ENCODE measurements at places on chromosomes 6 and 20.

- DNase-seq = no peak
Observed at GRCh38 chr20:21083825-21084325, 22.3 kb downstream of the LINC00237 start.

DNA sequence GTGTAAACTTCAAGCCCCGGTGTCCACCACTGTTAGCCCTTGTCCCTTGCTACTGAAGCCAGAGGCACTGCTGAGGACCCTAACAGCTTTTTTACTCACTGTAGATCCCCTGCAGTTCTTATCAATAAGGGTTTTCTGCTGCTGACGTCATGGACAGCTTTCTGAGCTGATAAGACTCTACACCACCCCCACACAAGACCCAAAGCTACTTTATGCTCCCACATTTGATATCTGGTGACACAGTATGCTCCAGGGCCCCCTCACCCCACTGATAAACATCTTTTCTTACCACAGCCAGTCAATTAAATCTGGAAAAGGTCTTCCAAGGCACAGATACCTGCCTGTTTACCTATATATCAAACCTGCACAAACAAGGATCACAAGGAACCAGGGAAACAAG, 65.3 kb downstream of the NUS1 start:
- no peak for DNase-seq

GRCh38 chr20:10428008-10428407, 6.0 kb downstream of the MKKS start:
- no peak for DNase-seq

DNA sequence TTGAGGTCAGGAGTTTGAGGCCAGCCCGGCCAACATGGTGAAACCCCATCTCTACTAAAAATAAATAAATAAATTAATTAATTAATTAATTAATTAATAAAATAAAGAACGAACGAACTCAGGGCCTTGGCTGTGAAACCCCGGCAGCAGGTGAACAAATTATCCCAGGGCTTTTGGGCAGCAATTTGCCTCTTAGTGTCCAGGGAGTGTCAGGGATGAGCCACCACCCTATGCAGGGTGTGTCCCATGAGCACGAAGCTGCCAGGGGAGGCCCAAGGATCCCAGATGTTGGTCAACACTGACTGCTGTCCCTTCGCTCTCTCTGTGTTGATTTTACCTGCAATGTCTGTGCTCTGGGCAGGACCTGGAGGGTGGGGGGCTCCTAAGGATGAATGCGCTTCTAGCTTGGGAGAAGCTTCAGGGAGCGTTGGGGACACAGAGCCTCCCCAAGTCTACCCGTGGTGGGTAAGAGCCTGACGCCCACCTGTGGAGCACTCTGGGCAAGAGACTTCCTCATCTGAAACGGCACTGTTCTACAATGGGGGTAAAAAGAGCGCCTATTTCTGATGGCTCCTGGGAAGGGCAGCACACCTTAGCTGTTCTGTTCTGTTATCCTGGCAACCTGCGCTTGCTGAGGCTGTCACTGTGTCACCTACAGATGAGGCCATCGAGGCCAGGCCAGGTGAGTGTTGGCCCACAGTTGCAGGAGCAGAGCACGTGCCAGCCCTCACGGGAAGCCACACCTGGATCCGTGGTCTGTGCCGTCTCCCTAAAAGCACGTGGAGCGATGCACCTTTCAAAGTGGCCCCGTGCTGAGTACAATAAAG, 125.5 kb upstream of the CDH4 start:
- DNase-seq = no peak

DNA sequence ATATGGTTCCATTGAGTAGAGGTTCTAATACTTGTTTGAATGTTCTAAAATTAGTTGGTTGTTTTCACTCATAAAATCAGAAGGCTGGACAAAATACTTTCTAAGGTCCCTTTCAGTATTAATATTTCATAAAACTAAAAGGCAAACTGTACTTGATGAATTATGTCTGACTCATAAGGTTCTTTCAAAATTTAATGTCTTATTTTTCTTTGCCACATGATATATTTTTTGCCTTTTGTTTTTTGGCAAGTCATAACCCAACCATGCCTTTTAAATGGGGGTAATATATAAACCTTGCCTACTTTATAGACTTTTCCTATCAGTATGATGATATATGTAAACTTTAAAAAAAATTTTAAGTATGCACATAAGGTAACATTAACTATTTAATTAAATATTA, 244.7 kb downstream of the PTPRK start:
- DNase-seq = no peak

DNA sequence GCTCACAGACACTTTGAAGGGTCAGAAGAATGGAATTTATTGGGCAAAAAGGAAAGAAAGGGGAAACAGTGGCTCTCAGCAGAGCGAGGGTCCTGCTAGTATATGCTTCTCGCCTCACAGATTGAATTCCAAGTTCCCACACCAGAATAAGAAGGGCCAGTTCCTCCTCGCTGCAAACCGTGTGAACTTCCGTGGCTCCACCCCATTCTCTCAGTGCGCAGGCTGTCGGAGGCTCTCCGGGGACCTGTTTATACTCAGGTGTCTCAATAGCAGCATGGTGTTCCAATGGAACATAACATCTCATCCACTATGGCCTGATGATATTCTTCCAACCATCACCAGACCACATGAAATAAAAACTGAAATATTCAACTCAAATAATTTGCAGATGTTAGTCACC, 4.6 kb downstream of the SAMD3 start:
- DNase-seq = no peak

- no peak for DNase-seq
Observed at GRCh38 chr6:154218301-154218700, 138.3 kb downstream of the IPCEF1 start.

DNA sequence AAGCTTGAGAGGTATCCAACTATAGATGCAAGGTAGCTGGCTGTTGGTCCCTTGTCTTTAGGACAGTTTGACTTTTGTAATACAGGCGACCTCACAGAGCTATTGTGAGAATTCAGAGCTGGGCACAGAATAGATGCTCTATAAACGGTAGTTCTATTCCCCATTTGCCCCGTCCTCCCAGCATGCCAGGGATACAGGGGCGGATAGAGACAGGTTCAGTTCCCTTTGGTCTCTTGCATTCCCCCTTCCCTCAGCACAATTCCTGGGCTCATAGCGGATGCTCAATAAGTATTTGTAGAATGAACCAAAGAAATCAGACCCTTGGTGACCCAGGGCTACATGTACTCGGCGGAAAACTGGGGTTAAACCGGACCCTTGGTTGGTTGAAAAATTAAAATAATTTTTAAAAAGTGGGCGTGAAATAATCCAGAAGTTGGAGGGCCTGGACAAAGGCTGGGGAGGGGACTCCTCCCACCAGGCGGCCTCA, 707 bp upstream of the TOP1 start:
- DNase-seq = no peak

- DNase-seq = no peak
Observed at GRCh38 chr6:36099869-36100483, 30.3 kb upstream of the MAPK13 start.

DNA sequence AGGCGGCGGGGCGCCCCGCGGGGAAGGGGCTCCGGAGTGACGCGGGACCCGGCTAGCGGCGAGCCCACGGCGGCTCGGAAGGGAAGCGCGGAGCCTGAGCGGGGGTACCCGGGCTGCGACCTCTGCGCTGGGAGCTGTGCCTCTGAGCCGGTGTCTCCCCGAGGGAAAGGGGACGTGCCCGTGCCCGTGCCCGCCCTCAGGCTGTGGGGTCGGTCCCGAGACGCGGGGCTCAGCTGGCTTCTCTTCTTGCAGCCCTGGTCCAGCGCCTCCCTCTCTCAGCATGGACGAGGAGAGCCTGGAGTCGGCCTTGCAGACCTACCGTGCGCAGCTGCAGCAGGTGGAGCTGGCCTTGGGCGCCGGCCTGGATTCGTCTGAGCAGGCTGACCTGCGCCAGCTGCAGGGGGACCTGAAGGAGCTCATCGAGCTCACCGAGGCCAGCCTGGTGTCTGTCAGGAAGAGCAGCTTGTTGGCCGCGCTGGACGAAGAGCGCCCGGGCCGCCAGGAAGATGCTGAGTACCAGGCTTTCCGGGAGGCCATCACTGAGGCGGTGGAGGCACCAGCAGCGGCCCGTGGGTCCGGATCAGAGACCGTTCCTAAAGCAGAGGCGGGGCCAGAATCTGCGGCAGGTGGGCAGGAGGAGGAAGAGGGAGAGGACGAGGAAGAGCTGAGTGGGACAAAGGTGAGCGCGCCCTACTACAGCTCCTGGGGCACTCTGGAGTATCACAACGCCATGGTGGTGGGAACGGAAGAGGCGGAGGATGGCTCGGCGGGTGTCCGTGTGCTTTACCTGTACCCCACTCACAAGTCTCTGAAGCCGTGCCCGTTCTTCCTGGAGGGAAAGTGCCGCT, 686 bp downstream of the ZGPAT start:
- DNase-seq = no peak

DNA sequence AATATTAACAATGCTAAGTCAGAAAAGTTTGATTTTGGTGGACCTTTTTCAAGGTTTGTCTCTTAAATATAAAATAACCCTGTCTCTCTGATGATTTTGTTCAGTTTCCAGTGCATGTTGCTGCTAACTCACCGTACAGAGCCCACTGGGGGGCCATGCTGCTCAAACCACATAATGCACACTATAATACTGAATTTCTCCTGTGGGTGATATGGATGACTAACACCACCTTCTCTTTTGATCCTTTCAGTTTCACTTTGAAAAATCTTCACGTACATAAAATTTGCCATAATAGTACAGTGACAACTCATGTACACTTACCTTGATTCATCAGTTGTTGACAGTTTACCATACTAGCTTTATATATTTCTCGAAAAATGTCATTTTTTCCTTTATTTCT, 506.6 kb upstream of the MAN1A1 start:
- no peak for DNase-seq

- DNase-seq = no peak
Observed at GRCh38 chr6:3627956-3628835, 123.3 kb downstream of the PXDC1 start.

DNA sequence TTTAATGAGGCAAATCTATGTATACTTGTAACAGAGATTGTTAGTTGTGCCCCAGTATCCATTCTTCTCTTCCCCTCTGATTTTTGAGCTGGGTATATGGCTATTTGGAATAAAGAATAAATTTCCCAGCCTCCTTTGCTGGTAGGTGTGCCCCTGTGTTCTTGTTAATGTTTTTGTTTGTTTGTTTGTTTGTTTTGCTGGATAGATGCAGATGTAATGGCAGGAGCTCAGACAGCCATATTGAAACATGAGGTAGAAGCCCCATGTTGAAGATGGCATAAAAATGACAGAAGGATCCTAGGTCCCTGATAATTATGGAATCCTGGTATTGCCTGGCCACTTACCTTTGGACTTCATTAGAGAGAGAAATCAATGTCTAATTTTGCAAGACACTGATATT, 19.9 kb upstream of the FKBP5 start:
- no peak for DNase-seq

DNA sequence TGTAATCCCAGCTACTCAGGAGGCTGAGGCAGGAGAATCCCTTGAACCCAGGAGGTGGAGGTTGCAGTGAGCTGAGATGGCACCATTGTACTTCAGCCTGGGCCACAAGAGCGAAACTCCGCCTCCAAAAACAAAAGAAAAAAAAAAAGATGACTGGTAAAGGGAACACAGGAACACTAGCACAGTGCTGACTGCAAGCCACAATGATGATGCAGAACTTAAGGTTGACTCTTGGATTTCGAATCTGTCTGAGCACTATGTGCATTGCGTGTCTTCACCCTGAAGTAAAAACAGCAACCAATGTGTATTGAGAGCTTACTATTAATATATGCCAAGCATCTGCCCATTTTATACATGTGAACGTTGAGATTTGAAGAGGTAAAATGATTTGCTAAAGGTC, 27.6 kb upstream of the LIN28B start:
- DNase-seq = no peak

DNA sequence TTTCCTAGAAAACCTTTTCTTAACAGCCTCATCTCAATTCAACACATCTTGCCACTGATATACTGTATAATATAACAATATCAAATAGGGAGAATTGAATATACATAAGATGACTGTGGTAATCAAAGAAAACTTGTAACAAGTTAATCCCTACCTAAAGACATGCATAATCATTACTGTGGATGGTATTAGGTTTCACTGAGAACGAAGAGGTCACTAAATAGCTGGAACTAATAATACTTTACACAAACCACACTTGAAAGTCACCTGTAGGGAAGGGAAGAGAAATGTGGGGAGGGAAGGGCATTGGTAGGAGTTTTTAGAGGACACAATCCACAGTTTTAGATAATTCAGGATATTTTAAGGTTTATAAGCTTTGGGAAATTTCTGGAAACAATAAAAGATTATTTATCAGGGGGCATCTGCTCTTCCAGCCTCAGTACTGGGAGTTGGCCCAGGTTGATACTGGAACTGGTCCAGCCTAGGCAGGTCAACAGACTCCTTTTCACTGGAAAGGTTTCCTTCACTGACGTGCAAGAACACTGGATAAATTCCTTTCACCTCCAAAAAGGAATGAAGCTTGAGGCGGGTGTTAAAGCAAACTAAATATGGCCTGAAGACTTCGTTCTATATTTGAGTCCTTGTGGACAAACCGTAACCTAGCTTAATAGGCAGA, 44.0 kb downstream of the MAP7 start:
- DNase-seq = no peak

GRCh38 chr20:35510951-35511735, 18.3 kb downstream of the C20orf173 start:
- DNase-seq = no peak

GRCh38 chr6:23441808-23442461, 684.1 kb upstream of the NRSN1 start:
- DNase-seq = no peak

DNA sequence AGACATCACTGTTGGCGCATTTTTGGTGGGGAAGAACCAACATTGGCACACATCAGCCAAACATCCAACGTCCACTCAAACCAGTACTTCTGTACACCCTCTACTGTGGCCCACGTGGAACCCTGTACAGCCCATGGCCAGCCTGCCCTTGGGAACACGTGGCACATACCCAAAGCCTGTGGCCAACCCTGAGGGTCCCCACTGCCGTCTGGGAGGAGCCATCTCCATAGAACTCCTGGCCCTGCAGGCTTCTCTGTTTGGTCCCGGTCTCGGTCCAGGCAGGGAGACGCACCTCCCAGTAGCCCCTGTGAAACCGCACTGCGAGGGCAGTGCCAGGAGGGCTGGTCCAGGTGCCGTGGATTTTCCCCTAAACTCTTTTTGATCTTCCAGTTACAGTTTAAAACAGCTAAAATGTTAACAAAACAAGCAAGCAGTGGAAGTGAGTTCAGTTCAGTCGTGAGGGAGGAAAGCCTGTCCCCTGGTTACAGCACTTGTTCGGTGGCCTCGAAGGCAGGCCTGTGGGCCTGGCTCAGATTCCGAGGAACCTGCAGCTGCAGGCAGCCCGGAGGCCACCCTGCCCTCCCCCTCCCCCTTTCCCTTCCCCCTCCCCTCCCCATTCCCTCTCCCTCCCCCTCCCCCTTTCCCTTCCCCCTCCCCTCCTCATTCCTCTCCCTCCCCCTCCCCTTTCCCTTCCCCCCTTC, 233.7 kb downstream of the DLL1 start:
- DNase-seq = no peak

- no peak for DNase-seq
Observed at GRCh38 chr6:26335631-26336323, 29.2 kb upstream of the BTN3A2 start.
